Stomach (tissue), 19 donors: ENCODE measurements at places on chromosomes 13 and 19. TPM values are rescaled to one million over a fixed set of nuclear protein-coding genes. Genes with fewer than 3 reads are reported as not detected.
A peak's percentile ranks its signal among the peaks of the same experiment; 100 is the strongest.

GRCh38 chr13:21905486-21905885, 234.6 kb downstream of the FGF9 start:
- no peak for DNase-seq
- no peaks in the 10 kb centered on the region for H3K4me1 ChIP-seq
- no peaks in the 10 kb centered on the region for H3K27me3 ChIP-seq
- H3K36me3 ChIP-seq = no peaks in the 10 kb centered on the region

GRCh38 chr19:44344255-44344654, 12.2 kb downstream of the ZNF112 start:
- no peak for DNase-seq
- H3K27me3 ChIP-seq = no peaks in the 10 kb centered on the region
- H3K4me3 ChIP-seq = no peak overlapping the region
- no peak overlapping the region for H3K27ac ChIP-seq
- H3K4me1 ChIP-seq = no peaks in the 10 kb centered on the region
- H3K36me3 ChIP-seq = peaks cover 9% of the 10 kb centered on the region

- H3K4me3 ChIP-seq = no peak overlapping the region
- no peak overlapping the region for H3K27ac ChIP-seq
- H3K36me3 ChIP-seq = no peaks in the 10 kb centered on the region
- no peak for DNase-seq
- H3K4me1 ChIP-seq = no peaks in the 10 kb centered on the region
- no peaks in the 10 kb centered on the region for H3K27me3 ChIP-seq
Measured at GRCh38 chr13:37383046-37383445, 215.5 kb downstream of the POSTN start.

GRCh38 chr19:46369817-46370216, 22.9 kb downstream of the PPP5C start:
- H3K36me3 ChIP-seq = peaks cover 56% of the 10 kb centered on the region
- H3K27me3 ChIP-seq = no peaks in the 10 kb centered on the region
- H3K27ac ChIP-seq = no peak overlapping the region
- DNase-seq = no peak

The TMEM272 gene
- polyA plus RNA-seq = not detected

- H3K4me1 ChIP-seq = peaks cover 64% of the 10 kb centered on the region
- peak overlapping the region; percentile 18 for H3K27ac ChIP-seq
- no peak for DNase-seq
- H3K36me3 ChIP-seq = peaks cover 9% of the 10 kb centered on the region
Measured at GRCh38 chr13:98517576-98518310, 59.2 kb downstream of the STK24 start.

The PLIN5 gene
- 37.9 TPM for polyA plus RNA-seq

The CPT1C gene
- polyA plus RNA-seq = 3.1 TPM

GRCh38 chr13:107223867-107224266, 655.9 kb upstream of the ARGLU1 start:
- no peaks in the 10 kb centered on the region for H3K27me3 ChIP-seq
- H3K4me3 ChIP-seq = no peak overlapping the region
- no peak for DNase-seq

DNA sequence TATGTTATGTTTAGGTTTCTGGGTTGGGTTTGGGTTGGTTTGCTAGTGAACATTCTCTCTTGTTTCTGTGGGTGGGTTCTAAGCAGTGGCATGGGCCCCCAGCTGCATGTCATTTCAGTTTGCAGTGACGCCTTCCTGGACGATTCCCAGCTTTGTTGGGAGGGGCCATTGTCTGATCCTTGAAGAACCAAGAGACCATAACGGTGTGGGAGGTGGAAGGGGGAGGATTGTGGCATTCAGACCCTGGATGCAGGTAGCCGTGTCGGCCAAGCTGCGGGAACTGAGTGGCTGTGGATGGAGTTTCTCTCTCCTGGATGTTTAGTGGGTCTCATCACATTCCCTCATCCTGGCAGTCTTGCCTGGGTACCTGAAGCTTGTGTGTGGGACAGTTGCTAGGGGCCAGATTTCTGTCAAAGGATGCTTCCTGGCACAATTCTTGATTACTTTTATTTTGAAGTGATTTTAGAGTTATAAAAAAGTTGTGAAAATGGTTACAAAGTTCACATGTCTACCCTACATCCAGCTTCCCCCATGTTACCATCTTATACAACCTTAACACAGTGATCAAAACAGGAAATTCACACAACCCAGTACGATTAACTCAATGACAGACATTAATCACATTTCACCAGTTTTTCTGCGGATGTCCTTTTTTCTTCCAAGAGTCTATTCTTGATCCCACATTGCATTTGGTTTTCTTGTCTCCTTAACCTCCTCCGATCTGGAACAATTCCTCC, 123.8 kb downstream of the SIPA1L3 start:
- H3K27ac ChIP-seq = no peak overlapping the region
- H3K36me3 ChIP-seq = peaks cover 19% of the 10 kb centered on the region
- no peak for DNase-seq
- H3K27me3 ChIP-seq = no peaks in the 10 kb centered on the region

GRCh38 chr13:95304453-95304852, 3.2 kb upstream of the ABCC4 start:
- H3K4me1 ChIP-seq = peaks cover 24% of the 10 kb centered on the region
- no peak overlapping the region for H3K27ac ChIP-seq
- peaks cover 13% of the 10 kb centered on the region for H3K27me3 ChIP-seq
- no peak overlapping the region for H3K4me3 ChIP-seq
- DNase-seq = no peak

DNA sequence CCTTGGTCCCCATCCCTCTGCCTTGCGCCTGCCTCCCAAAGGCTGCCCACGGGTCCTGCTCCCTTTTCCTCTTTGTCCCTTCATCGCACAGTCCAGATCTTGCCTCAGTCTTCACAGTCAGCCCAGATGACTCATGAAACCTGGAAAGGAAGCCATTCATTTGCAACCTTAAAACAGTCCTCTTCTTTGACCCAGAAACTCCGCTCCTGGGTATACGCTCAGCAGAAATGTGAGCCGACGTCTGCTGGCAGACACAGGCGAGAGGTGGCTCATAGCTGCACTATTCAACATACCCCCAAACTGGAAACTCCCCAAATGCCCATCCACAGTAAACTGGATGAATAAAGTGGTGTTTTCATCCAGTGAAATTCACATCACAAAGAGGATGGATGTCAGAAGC, 13.6 kb upstream of the PEPD start:
- peaks cover 81% of the 10 kb centered on the region for H3K27me3 ChIP-seq
- no peak for DNase-seq
- no peaks in the 10 kb centered on the region for H3K36me3 ChIP-seq
- no peaks in the 10 kb centered on the region for H3K4me1 ChIP-seq
- no peak overlapping the region for H3K4me3 ChIP-seq

The GPR183 gene
- 5.8 TPM for polyA plus RNA-seq

The MUC16 gene
- not detected for polyA plus RNA-seq

DNA sequence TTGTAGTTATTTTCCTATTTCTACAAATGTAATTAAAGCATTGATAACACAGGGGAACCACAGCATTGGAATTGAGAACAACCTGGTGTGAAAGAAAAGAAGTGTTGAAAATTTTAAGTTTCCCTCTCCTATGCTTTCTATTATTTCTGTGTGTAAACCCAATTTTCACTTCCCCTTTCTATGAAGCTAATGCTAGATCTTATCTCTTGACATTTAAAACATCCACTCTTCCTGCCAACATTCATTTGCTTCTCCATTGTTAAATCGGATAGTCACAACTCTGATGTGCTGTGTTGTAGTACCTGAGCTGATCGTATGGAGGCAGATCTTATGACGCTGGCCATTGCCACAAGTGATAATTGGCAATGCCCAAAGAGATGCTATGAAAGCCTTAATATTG, 203.0 kb downstream of the ITGBL1 start:
- no peaks in the 10 kb centered on the region for H3K27me3 ChIP-seq
- H3K27ac ChIP-seq = no peak overlapping the region
- DNase-seq = no peak
- no peak overlapping the region for H3K4me3 ChIP-seq
- H3K36me3 ChIP-seq = no peaks in the 10 kb centered on the region
- no peaks in the 10 kb centered on the region for H3K4me1 ChIP-seq

- H3K36me3 ChIP-seq = no peaks in the 10 kb centered on the region
- H3K27me3 ChIP-seq = no peaks in the 10 kb centered on the region
- no peak overlapping the region for H3K4me3 ChIP-seq
- DNase-seq = no peak
Measured at GRCh38 chr19:45163156-45163555, 2.4 kb upstream of the NKPD1 start.

The TNFRSF19 gene
- 2.7 TPM for polyA plus RNA-seq

The GRIK5 gene
- 0.92 TPM for polyA plus RNA-seq

DNA sequence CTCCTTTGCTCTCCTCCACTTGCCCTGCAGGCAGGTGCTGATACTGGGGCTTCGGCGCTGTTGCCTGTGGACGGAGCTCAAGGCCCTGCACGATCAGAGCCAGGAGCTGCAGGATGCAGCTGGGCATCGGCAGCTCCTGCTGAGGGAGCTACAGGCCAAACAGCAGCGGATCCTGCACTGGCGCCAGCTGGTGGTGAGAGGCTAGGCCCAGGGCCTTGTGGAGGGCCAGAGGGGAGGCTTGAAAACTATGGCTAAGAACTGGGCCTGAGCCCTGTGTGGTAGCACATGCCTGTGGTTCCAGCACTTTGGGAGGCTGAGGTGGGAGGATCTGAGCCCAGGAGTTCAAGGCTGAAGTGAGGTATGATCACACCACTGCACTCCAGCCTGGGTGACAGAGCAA, 6.3 kb downstream of the HAUS5 start:
- no peaks in the 10 kb centered on the region for H3K4me1 ChIP-seq
- H3K36me3 ChIP-seq = peaks cover 60% of the 10 kb centered on the region
- DNase-seq = no peak
- no peak overlapping the region for H3K4me3 ChIP-seq

GRCh38 chr13:80334597-80335260, 6.2 kb downstream of the SPRY2 start:
- no peak overlapping the region for H3K4me3 ChIP-seq

DNA sequence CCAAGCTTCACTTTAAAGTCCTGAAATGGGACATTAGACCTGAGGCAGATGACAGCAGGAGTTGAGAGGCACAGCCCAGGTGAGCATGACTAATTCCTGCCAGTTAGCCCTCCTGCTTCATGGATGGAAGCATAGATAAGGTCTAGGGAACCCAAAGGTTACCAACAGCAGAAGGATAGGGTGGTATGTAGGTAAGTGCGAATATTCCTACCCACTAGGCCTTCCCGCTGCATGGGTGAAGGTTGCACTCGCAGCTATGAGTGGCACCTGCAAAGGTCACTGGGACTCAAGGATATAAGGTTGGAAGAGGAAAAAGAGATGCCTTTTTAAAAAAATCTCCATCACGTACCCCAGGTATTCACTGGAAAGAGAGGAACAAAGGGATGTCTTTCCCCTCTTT, 12.2 kb upstream of the MLLT1 start:
- DNase-seq = no peak
- no peaks in the 10 kb centered on the region for H3K27me3 ChIP-seq
- H3K4me1 ChIP-seq = no peaks in the 10 kb centered on the region
- H3K4me3 ChIP-seq = no peak overlapping the region
- no peak overlapping the region for H3K27ac ChIP-seq
- no peaks in the 10 kb centered on the region for H3K36me3 ChIP-seq

DNA sequence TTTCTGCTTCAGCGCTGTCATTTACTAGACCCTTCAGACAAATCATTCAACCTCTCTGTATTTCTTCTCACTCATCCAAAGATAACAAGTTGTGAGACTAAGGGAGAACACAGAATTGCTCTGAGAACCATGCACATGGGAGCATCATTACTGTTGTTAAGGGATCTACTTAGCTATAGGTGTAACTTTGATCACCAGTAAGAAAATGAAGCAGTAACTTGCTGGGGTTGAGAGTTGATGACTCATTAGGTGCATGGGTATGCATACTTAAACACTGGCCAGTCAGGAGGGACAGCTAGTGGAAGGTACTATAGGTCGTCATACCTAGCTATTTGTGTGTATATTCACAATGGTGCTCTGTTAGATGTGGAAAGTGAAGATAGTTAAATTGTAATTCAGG, 61.5 kb downstream of the B3GLCT start:
- no peak overlapping the region for H3K4me3 ChIP-seq
- peaks cover 30% of the 10 kb centered on the region for H3K36me3 ChIP-seq
- no peaks in the 10 kb centered on the region for H3K27me3 ChIP-seq
- H3K27ac ChIP-seq = no peak overlapping the region

GRCh38 chr13:43520351-43520750, 266.4 kb downstream of the ENOX1 start:
- H3K27me3 ChIP-seq = no peaks in the 10 kb centered on the region
- no peak for DNase-seq
- peaks cover 7% of the 10 kb centered on the region for H3K4me1 ChIP-seq
- H3K36me3 ChIP-seq = no peaks in the 10 kb centered on the region
- H3K4me3 ChIP-seq = no peak overlapping the region
- no peak overlapping the region for H3K27ac ChIP-seq

DNA sequence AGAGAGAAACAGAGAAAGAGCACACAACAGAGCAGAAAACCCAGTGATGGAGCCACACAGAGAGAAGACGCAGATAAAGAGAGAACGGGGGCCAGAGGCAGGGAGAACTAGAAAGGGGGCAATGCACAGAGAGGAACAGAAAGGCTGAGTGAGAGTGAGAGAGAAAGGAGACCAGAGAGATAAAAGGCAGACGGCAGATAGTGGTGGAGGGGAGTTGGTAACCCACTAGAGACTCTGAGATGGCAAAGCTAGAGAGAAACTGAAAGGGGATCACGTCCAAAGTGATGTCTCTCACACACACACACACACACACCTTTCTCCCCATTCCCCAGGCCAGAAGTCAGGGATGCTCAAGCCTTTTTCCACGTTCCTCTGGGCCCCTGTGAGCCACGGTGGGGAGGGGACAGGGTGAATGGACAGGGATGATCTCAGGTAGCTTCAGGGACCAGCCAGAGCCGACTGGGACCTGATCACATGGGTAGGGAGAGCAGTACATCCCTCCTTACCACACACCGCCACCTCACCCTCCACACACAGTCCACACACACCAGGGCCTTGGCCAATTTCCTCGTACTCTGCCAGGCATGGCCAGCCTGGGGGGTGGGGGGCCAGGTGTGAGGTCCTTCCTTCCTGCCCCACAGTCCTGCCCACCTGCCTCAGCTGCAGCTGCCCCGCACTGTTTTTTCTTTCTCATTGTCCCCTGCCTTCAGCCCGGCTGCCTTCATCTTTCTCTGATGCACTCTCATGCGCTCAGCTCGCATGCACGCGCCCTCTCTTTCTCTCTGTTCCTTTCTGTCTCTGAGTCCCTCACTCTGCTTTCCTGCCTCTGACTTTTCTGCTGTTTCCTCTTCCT, 22.5 kb upstream of the POU2F2 start:
- peaks cover 6% of the 10 kb centered on the region for H3K27me3 ChIP-seq
- H3K4me3 ChIP-seq = no peak overlapping the region
- H3K4me1 ChIP-seq = no peaks in the 10 kb centered on the region

- H3K27ac ChIP-seq = no peak overlapping the region
- no peaks in the 10 kb centered on the region for H3K4me1 ChIP-seq
Measured at GRCh38 chr13:63042686-63043085, 1627.0 kb upstream of the PCDH20 start.

GRCh38 chr19:35780058-35780457, 4.7 kb downstream of the ARHGAP33 start:
- no peaks in the 10 kb centered on the region for H3K27me3 ChIP-seq
- H3K4me3 ChIP-seq = no peak overlapping the region
- DNase-seq = no peak

The IPO5 gene
- polyA plus RNA-seq = 25.2 TPM

The RFPL4A gene
- not detected for polyA plus RNA-seq

The PINLYP gene
- polyA plus RNA-seq = 8.0 TPM
